Caco-2 (cell line): ENCODE measurements at places on chromosomes 1 and 21.

DNA sequence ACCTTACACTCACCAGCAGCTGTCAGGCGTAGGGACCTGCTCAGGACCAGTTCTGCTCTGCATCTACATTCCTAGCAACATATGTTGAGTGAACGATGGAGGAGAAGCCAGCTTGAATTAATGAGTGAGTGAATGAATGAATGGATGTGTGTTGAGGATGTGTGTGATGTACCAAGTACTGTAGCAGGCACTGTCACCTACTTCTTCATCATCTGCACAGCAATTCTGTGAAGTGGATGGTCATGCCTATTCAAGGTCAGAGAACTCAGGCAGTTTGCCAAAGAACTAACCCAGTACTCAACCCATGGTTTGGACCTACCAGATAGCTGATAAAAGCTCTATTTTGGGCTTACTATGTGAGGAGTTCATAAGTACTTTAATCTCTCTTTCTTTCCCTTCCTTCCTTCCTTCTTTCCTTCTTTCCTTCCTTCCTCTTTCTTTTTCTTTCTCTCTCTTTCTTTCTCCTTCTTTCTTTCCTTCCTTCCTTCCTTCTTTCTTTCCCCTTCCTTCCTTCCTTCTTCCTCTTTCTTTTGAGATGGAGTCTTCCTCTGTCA is 56.9 kb downstream of the ATP1A1 start:
- DNase-seq: no peak

GRCh38 chr1:219659684-219660083 is 46.8 kb upstream of the ZC3H11B start:
- no peak for DNase-seq

DNA sequence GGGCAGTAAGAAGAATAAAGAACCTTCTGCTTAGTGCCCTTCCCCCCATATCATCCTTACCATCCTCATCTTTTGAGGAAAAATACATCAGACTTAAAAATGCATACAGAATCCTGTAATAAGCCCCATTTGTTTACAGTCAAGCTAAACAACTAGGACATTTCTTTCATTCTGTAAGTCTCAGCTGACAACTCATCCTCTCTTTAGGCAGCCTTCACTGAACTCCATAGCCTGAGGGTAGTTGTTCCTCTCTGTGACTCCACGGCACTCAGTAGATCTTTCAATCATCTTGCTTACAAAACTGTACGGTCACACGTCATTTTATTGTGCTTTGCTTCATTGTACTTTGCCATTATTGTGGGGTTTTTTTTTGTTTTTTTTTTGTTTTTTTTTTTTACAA is 82.5 kb downstream of the NRIP1 start:
- no peak for DNase-seq

GRCh38 chr21:33021150-33021549 is 4.6 kb upstream of the OLIG2 start:
- DNase-seq: no peak

GRCh38 chr1:222375701-222376100 is 172.2 kb downstream of the HHIPL2 start:
- no peak for DNase-seq

DNA sequence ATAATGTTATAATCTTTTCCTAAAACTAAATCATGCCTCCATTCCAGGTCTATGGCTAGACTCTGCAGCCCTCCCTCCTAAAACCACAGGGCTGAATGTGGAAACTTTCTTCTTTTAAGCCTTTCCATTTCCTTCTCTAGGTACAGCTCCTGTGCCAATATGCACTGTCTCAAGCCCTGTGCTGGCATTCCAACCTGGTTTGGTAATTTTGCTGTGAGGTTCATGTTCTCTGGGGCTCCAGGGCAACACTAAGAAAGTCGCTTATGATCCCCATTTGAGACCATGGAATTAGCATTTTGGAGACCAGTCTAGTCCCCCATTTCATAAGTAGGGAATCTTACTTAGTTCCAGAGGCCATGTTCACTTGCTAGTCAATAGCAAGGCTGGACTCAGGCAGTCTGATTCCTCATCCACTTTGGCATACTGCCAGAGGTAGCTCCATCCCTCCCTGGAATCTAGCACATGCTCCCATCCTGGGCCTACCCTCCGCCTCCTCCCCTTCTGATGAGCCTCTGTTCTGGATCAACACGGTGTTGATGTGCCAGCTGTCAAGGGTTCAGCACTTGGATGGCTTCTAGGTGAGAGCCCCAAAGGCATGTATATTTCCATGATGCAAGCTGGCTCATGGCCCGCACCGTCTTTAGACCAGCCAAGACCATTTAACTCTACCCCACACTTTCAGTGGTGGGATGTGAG is 36.5 kb downstream of the ZMYND12 start:
- no peak for DNase-seq

DNA sequence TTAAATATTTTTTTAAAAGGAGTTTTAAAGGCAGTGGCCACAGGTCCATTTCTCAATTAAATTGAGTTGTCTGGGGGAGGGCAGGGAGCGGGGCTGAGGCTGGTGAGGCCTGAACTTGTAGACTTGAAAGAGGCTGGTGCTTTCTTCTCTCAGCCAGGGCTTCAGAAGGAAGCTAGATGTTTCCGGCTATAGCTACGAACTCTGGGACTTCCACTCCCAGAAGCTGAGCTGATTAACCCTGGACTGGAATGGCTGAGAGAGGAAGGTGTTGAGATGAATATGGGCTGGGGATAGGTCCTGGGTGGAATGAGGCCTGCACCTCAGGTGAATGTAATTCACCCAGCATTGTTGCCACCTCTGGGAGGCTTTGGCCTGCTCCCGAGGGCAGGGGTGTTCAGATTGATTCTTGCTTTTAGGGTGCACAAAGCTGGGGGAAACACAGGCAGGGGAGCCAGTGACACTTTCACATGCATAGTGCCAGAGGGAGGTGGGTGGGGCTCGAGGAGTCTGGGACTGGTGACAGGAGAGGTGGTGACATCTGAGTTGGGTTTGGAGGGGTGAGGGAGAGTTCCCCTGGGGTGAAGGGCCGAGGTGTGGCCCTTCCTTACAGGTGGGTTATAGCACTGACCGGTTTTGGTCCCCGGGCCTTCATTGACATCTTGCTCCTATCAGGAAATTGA is 18.2 kb downstream of the LDLRAP1 start:
- DNase-seq: no peak

DNA sequence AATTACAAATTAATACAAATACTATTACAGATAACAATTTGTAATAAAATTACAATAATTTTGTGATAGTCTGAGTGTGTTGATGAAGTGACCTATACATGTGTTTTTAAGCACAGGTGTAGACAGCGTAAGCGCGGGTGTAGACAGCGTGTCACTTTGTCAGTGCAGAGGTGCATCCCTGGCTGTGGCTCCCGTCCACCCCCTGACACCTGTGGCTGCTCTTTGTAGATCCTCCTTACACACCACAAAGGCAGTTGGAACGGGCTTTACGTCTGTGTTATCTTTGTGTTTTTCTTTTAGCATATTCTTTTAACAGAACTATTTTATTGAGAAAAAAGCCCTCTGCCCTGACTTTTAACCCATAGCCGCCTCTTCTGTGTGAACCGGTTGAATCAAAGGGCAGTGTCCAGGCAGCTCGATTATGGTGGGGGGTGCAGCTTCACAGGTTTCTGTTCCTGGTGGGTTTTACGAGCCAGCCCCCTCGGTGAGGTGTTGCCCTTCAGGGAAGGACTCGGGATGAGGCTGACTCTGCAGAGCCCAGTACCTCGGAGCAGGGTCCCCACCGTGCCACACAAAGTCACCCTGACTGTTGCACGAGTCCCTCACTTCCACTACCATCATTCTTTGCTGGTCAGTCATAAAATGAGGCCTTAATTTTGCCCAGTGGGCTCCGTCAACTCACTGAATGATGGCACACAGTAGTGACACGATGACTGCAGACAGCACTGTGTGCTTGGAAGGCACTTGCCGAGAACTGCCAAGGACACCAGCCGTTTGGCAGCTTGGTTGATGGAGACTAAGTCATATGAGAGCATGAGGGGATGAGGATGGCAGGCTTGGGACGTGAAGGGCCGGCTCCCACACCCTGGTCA is 86.4 kb upstream of the COL6A1 start:
- no peak for DNase-seq

- DNase-seq: no peak
These were observed 23.5 kb upstream of the C1QA start for GRCh38 chr1:22612671-22613571.

DNA sequence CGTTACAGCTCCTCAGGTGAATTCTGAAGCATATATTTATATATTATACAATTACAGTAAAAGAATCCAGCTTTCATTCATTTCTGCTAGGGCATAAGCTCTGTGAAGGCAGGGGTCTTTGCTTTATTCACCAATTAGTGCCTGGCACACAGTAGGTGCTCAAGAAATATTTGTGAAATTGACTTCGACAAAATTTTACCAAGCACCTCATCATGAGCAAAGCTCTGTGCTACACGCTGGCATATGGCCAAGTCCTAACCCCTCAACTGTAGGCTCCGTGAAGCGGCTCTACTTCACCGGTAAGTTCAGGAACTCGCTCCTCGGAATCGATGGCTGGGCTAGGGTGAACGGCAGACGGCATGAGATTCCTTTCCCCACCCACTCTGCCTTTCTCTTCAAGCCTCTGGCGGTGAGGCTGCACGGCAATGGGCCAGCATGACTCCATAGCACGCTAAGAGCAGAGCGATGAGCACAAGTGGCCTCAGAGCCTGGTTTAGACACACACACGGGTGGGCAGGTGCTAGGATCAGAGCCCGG is 8.7 kb downstream of the C1orf174 start:
- no peak for DNase-seq

DNA sequence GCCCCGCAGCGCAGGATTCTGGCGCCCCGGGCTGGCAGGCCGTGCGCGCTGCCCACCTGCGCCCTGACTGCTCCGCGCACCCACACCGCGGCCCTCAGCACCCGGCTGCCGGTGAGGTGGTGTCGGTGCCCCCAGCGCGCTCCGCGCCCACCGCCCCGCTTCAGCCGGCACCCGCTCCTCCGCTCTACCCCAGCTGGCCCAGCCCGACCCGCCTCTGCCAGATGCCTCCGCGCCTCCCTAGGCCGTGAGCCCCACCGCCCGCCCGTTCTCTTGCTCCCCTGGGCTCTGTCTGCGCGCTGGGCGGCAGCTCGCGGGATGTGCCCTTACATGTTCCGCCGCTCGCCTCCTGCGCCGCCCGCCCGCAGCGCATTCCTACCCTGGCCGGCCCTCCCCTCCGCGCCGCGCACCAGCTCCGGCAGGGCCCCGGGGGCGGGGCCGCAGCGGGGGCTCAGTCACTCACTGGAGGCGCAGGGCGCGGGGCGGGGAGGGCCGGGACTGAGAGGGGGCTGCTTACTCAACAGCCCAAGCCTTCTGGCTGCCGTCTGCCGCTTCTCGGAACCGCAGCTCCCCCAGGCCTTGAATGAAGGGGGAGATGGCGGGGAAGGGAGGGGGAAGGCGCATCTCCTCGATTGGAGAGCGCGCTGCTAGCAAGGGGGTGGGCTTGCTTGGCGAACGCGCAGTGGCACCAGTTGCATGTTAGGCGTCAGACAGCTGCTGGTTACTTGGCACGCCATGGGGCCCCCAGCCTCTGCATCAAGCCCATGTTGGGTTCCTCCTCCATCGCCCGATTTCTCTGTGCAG is at the start of gene PHLDA3:
PHLDA3 (minus strand) TSS at position 345 of the 801 bp plus-strand sequence. CDS start 402 bp downstream, outside the sequence.
- DNase-seq: peak; percentile 87

DNA sequence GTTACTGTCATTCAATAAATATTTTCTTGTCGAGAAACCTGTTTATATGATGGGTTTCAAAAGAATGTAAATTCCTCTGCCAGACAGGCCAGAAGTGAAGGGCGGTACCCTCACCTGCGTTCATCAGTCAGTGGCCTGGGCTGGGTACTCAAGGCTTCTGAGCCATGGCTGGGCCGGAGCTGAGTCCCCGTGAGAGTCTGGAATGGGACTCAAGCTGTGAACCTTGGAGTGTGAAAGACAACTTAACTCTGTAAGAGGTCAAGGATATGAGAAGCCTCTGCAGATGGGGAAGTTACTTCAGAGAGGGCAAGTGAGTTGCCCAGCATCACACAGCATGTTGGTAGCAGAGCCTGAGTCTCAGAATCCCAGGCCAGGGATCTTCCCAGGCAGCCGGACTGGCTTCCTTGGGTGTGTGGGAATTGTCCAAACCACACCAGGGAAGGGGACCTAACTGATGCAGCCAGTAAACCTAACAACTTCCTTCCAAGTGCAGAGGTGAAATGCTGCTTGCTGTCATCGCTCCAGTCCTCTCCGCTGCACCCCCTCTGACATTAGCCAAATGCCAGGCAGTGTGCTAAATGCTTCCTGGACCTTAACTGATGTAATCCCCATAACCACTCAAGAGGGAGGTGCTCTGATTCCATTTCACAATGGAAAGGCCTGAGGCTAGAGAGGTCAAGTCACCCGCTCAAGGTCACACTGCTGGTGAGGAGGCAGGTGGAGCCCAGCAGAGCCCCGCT is 4.8 kb downstream of the DISP3 start:
- no peak for DNase-seq

- DNase-seq: no peak
These were observed 576 bp downstream of the ZFP69 start for GRCh38 chr1:40477678-40478053.

DNA sequence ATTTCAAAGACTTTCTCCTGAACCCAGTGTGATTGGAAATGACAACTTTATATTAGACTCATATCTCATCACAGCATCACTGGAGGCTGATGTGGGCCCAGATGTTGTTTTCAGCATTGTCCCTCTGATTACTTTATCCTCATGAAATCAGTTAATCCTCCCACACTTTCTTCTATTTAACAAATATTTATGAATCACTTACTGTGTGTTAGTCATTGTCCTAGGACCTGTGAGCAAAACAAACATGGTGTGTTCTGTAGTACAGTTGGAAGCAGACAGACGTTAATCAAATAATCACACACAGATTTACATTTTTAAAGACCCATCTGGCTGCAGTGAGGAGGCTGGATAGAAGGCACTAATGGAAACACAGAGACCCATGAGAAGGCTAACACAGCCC is 383.7 kb downstream of the PRDM2 start:
- DNase-seq: no peak

- DNase-seq: no peak
These were observed 83.7 kb downstream of the HLCS start for GRCh38 chr21:36882776-36883175.

- DNase-seq: no peak
These were observed 240.8 kb downstream of the TRABD2B start for GRCh38 chr1:47756411-47756810.

DNA sequence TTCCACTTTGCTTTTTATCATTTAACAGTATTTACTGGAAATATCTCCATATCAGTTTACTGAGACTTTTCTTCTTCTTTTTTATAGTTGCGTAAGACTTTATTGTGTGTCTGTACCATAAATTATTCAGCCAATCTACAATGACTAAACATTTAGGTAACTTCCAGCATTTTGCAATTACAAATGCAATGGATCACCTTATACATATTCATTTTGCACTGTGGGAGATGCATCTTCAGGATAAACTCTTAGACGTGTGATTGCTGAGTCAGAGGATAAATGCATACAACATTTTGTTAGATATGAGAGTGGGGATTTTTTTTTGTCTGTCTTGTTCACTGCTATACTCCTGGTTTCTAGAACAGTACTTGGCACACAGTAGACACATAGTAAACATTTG is 95.7 kb upstream of the GCLM start:
- DNase-seq: no peak

- no peak for DNase-seq
These were observed 22.5 kb upstream of the NPL start for GRCh38 chr1:182766881-182767645.
